ENCODE measurements at places on chromosomes 7 and 10.

DNA sequence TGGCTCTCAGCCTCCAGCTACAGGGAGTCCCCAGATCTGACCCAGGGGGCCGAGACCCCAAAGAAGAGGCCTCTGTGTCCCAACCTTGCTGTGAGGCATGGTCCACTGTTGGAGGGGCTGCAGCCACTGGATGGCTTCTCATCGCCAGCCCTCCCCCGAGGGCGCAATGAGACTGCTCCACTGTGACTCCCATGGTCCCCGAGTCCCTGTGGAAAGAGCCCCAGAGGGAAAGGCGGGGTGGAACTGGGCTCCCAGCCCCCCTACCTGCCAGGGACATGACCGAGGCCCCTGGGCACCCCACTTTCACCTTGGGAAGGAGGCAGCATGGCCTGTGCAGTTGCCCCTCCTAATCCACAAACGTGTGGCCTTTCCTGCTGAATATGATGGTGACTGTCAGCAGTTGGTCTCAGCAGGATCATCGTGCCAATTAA, 33.5 kb upstream of the RET start:
- DNase-seq = no peak

GRCh38 chr10:8758029-8758428, 703.5 kb downstream of the GATA3 start:
- DNase-seq = peak; percentile 73

GRCh38 chr7:147829016-147829415, 761.5 kb upstream of the C7orf33 start:
- no peak for DNase-seq

DNA sequence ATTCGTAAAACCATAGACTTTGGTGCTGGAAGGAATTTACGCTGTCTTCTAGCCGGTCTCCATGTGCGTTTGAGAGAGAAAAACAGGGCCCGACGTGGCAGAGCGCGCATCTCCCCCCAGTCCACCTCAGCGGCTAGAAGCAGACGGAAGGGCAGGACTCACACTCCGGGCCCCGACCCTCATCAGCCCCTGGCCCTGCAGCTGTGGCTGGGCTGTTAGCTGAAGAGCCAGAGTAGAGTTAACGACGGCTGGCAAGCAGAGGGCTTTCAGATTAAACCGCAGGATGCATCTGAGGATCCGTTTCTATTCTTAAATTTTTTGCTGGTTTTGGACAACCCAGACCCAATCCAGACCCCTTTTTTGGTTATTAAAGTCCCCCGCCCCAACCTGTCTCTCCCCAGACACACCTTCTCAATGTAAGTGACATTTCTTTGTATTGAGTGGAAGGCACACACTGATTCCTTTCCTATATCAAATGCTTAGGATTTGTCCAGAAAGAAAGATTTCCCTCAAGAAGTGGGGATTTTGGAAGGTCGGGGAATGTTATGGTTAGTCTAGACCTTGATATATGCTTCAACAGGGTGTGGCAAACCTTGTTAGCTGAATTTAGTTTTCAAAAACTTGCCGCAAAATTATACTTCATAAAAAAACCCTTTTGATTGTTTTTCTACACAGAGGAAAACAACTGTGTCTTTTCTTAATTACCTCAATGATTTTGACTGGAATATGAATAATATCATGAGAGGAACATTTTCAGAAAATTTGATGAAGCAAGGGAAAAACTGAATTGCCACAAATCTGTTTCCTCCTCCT, 1.7 kb upstream of the TBX20 start:
- no peak for DNase-seq

DNA sequence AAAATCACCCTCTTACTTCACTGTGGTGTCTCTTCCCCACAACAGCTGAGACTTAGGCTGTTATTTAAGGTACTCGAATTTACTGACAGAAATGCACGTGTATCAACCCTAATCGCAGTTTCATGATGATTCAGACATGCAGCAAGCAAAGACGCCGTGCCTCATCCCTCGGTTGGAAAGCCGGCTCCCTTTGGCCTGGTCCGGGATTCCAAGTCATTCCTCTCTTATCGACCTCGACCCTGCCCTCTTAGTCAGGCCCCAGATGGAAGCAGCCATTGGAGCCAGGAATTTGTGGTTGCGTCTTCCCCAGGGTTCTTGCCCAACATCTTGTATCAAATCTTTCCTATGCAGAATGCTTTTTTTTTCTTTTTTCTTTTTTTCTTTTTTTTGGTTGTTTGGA, 229.5 kb downstream of the GATA3 start:
- DNase-seq = no peak

GRCh38 chr10:94357193-94357592, 5.5 kb downstream of the NOC3L start:
- no peak for DNase-seq

- no peak for DNase-seq
These were observed 16.3 kb upstream of the CYREN start for GRCh38 chr7:135186841-135187253.

GRCh38 chr7:140155428-140155827, 21.4 kb downstream of the KDM7A start:
- no peak for DNase-seq

DNA sequence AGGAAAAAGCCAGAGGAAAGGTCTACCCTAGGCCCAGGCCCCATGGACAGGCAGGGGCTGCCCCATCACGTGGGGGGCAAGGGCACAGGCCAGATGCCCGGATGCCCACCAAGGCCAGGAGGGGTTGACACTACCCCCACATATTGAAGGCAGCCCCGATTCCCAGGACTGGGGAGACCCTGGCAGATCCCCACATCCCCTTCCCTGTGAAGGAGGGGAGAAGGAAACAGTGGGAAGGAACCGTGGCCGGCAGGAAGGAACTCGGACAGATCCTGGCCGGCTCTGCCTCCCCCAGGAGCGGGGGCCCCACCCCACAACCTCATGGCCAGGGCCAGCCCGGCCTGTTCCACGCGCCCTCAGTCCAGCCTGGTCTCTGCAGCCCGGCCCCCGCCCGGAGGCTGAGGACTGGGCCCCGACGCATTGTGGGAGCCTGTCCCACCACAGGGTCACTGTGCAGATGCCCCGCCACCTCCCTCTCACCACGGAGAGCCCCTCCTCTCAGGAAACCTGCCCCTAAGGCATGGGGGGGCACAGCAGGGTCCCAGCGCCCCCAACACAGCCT, 41.3 kb downstream of the PAPOLB start:
- no peak for DNase-seq

All from RWPE1 (cell line).